ENCODE measurements at places on chromosomes 7 and 10.

GRCh38 chr7:106312906-106313305, 28.1 kb upstream of the NAMPT start:
- no peak for DNase-seq

DNA sequence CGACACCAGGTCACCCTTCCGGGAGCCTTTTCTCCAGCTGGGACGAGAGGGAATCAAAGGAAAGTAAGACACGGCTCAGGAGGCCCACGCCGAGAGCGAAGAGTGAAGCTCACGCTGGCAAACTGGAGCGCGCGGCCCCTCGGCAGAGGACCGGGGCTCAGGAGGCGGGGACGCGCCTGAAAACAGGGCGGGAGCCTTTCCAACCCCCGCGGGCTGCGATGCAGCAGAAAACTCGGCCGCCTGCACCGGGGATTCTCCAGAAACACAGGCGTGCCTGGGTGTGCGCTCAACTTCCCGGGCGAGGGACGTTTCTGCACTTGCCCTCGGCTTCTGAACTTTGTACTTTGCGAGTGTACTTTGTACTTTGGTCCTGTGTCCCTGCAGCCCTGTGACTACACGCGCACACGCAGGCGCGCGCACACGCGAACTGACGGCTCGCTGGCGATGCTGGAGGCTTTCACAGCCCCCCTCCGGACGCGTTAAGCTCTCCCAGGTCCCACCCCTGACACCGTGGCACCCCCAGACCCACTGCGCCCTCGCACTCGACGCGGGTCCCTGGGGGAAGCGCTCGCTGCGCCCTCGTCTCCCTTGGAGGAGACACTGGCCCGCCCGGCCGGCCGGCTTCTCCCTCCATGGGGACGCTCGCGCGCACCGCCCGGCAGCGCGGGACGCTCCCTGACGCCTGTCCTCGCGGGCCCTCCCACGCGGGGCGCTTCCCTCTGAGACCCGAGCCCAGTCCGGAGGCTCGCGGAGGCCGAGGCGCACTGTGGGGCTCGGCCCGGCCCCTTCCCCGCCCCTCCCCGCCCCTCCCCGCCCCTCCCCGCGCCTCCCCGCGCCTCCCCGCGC, 588 bp upstream of the PAOX start:
- peak; percentile 67 for DNase-seq

GRCh38 chr7:91690541-91691070, 189.9 kb downstream of the MTERF1 start:
- no peak for DNase-seq

DNA sequence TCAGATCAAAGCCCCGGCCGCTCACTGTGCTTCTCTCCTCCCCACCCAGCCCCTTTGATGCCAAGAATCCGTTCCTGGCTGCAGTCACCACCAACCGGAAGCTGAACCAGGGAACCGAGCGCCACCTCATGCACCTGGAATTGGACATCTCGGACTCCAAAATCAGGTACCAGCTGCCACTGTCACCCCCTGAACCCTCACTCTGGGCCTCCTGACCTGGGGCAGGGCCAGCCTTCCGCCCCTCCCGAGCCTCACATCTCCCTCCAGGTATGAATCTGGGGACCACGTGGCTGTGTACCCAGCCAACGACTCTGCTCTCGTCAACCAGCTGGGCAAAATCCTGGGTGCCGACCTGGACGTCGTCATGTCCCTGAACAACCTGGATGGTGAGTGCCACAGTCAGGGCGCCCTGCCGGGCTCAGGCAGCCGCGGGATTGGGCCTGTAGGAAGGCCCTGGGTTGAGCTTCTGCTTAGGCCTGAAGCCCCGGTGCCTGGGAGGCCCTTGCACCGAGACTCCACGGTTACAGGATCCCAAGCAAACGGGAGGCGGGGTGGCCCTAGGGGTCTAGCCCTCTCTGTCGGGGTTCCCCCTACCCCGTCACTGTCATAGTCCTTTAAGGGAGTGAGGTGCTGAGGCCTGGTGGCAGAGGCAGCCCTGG, 10.8 kb downstream of the TMEM120A start:
- DNase-seq, result peak; percentile 18

GRCh38 chr7:18257711-18258110, 230.1 kb upstream of the PRPS1L1 start:
- DNase-seq, result no peak

DNA sequence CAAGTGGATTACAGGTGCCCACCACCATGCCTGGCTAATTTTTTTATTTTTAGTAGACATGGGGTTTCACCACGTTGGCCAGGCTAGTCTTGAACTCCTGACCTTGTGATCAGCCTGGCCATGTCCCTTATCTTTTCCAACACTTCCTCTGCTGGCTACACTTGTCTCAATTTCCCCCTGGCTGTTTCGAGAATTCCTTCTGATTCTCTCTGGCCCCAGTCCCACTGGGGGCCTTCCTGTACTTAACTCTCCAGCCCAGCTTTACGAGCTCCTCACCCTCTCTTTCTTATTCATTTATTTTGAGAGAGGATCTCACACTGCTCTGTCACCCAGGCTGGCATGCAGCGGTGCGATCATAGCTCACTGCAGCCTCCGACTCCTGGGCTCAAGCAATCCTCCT, 8.5 kb downstream of the EPHB4 start:
- no peak for DNase-seq

GRCh38 chr10:51804866-51805265, 105.5 kb upstream of the CSTF2T start:
- DNase-seq, result no peak

- DNase-seq, result no peak
Measured at GRCh38 chr7:138237995-138238394, 161.7 kb downstream of the AKR1D1 start.

DNA sequence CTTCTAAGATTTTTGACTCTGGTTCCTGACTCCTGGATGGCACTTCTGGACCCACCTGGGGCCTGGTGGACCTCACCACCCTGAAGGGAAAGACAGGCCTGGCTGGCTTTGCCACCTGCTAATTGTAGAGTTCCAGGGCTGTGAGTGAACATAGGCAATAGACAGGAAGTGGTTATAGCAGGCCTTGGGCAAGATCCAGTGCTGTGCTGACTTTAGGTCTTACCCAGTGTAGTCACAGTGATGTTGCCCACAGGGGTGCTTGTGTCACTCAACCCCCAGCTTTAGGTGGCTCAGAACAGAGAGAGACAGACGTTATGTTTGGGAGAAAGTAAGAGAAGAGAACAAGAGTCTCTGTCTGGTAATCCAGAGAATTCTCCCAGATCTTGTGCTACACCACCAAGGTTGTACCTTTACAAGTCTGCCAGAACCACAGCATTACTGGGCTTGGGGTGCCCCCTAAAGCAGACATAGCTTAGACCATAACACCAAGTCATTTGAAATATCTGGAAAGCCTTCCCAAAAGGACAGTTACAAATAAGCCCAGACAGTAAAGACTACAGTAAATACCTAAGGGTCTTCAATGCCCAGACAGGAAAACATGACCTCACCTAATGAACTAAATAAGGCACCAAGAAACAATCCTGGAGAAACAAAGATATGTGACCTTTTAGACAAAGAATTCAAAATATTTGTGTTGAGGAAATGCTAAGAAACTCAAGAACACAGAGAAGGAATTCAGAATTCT, 303.4 kb downstream of the PCLO start:
- DNase-seq, result no peak

- no peak for DNase-seq
Measured at GRCh38 chr10:93746844-93747284, 10.9 kb upstream of the LGI1 start.

DNA sequence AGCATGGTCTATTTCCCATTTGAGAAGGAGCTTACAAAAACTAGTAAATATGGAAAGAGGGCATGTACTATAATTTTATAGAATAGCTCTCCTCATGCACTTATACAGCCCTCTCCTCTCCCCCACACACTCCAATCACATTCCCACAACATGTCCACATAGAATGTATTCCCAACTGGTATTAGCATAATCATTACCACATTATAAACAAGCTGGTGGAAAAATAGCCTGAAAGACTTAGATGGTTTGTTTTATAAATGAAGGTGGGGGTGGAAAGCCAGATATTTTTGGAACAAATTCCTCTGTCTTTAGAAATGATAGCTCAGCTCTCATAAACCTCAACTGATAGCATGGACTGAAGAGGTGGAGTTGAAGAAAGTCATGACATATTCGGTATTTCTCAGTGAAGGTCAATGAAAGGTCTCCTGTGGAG, 410.1 kb downstream of the SUGCT start:
- DNase-seq, result no peak

DNA sequence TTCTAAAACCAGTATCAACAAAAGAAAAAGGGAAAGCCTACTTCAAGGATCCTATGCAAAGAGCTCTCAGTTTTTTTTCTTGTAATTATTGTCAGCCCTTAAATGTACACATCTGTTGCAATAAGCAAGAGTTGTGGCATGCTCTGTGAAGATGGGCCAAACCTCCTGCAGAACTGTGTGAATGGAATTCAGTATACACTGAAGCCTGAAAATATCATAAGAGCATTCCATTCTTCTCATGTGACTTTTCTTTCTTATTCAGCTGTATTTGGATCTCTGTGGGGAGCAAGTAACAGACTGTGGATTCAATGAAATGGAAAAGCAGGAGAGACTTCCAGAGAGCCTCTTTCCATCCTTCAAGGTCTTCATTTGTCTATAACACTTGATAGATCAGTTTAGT, 130.7 kb downstream of the SAMD9 start:
- DNase-seq, result no peak

- DNase-seq, result no peak
Measured at GRCh38 chr7:18573410-18574234, 78.1 kb downstream of the HDAC9 start.

GRCh38 chr7:112869111-112869774, 79.0 kb upstream of the TMEM168 start:
- DNase-seq, result no peak

DNA sequence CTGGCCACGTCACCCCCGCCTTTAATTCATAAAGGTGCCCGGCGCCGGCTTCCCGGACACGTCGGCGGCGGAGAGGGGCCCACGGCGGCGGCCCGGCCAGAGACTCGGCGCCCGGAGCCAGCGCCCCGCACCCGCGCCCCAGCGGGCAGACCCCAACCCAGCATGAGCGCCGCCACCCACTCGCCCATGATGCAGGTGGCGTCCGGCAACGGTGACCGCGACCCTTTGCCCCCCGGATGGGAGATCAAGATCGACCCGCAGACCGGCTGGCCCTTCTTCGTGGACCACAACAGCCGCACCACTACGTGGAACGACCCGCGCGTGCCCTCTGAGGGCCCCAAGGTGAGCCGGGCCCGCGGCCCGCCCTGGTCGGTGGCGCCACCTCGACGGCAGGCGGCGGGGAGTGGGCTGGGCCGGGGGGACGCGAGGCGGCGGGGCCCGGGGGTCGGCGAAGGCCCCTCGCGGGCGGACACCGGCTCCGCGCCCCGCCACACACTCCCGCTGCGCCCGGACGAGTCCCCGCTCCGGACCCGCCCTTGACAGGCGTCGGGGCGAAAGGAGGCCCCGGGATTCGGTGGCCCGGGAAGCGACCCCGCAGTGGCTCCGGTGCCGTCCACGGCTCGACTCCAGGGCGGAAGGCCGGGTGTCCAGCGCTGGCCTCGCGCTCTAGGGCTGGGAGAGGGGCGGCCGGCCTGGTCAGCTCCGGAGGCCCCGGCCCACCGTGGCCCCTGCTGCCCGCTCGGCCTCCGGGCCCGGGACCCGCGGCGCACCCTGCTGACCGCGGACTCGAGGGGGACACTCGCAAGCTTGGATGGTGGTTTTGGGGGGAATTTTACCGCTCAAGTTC, 557 bp downstream of the BAG3 start:
- DNase-seq, result peak; percentile 38

GRCh38 chr10:5569568-5569967, 44.8 kb downstream of the CALML3 start:
- no peak for DNase-seq

DNA sequence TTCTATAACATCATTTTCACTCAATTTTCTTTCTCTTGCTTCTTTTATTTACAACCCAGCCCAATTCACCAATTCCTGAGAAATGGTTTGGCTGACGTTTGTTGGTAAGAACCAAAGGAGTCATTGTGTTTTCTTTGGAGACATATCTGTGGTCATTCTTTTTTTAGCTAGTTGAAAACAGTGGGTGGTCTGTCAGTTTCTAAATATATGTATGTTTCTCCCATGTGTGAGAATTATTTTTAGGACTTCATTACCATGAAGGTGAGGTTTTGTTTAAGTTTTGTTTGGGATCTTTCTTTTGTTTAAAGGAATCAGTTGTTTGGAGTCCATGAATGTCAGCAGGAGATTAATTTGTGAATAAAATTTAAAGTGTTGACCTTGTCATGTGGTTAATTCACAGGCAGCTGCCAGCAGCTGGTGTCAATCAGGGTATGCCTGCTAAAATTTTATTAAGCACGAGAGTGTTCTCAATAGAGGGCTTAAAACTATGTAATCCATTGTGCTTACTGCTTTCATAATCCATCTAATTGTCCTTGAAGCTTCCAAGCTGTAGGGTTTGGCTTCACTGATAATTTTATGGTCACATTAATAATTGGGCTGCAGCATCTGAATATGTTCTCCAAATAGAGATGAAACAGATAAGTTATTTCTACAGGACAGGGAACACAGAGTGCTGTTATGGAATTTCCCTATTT, 38.7 kb downstream of the INSYN2A start:
- DNase-seq, result no peak

GRCh38 chr7:137801491-137801890, 45.3 kb downstream of the DGKI start:
- DNase-seq, result no peak

DNA sequence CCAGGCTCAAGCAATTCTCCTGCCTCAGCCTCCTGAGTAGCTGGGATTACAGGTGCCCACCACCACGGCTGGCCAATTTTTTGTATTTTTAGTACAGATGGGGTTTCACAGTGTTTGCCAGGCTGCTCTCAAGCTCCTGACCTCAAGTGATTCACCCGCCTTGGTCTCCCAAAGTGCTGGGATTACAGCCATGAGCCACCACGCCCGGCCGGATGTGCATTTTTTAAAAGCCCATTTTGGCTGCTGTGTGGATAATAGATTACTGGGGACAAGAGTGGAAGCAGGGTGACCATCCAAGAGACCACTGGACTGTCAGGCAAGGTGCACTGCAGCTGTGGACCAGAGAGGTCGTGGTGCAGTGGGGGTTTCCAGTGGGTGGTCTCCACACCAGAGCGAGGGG, 21.4 kb downstream of the HKDC1 start:
- DNase-seq, result no peak

GRCh38 chr10:30878920-30879319, 152.7 kb downstream of the ZNF438 start:
- DNase-seq, result no peak

- no peak for DNase-seq
Measured at GRCh38 chr10:67492317-67493019, 203.5 kb downstream of the CTNNA3 start.

- no peak for DNase-seq
Measured at GRCh38 chr7:132140341-132140740, 435.9 kb downstream of the PLXNA4 start.

DNA sequence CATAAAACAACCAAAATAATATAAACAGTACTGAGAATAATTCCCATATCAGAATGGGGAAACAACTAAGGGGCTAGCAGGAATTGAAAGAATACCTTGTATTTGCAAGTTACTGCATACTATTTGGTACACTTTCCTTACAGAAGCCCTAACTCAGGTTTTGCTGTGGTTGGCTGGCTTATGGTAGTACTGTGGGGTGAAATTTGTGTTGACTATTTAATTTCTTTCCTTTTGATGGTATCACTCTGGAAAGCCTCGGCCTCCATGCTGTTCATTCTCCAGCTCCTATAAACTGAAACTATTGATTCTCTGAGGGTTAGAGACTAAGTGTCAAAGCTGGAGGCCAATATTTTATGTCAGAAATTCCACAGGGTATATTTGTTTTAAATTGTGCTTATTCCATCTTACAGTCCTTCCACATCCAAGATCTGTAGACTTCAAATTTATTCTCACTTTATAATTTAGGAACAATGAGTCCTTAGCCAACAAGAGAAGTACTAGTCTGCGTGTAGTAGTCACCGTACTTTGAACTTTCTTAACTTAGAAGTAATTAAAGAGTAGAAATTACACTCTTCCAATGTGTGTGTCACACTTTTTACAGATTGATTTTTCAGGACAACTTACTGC, 13.4 kb downstream of the SKIDA1 start:
- no peak for DNase-seq

All from GM12892 (cell line).